ENCODE measurements at places on chromosomes 1 and 21. TPM values are rescaled to one million over a fixed set of nuclear protein-coding genes. Genes with fewer than 3 reads are reported as not detected.

The RAB29 gene
- 39.7 TPM for total RNA-seq

The ADCY10 gene
- total RNA-seq: not detected

The DENND2C gene
- total RNA-seq: 0.59 TPM

The TFF2 gene
- total RNA-seq: not detected

The SLC22A15 gene
- total RNA-seq: 0.68 TPM

The NPR1 gene
- total RNA-seq: not detected

The UBL4B gene
- total RNA-seq: not detected

The CNR2 gene
- 0.18 TPM for total RNA-seq

The PIGC gene
- total RNA-seq: 26.4 TPM

The FAM229A gene
- total RNA-seq: 5.2 TPM

The LCE6A gene
- not detected for total RNA-seq

The TCHH gene
- total RNA-seq: 0.11 TPM

The LRRC8D gene
- total RNA-seq: 41.9 TPM

The EDEM3 gene
- 20.1 TPM for total RNA-seq

The PRXL2B gene
- total RNA-seq: 45.5 TPM

The FCAMR gene
- total RNA-seq: not detected

The SERINC2 gene
- 0.31 TPM for total RNA-seq

The WRAP73 gene
- 26.1 TPM for total RNA-seq

The CD53 gene
- 194 TPM for total RNA-seq

The BSND gene
- not detected for total RNA-seq

The CLEC20A gene
- not detected for total RNA-seq

The PLA2G2D gene
- total RNA-seq: not detected

The PM20D1 gene
- total RNA-seq: 0.31 TPM

The SPRR4 gene
- not detected for total RNA-seq

The GPR153 gene
- total RNA-seq: 0.66 TPM

The OR10Z1 gene
- not detected for total RNA-seq

The NID1 gene
- 0.15 TPM for total RNA-seq

The PLEKHG5 gene
- 2.2 TPM for total RNA-seq

The NBPF1 gene
- 7.9 TPM for total RNA-seq

The SRGAP2B gene
- total RNA-seq: 15.9 TPM

The OR6K3 gene
- total RNA-seq: not detected

The KRTAP12-2 gene
- not detected for total RNA-seq

The CLIC6 gene
- 0.44 TPM for total RNA-seq

The OMA1 gene
- 15.9 TPM for total RNA-seq
